ENCODE measurements at places on chromosomes 16 and 17.

DNA sequence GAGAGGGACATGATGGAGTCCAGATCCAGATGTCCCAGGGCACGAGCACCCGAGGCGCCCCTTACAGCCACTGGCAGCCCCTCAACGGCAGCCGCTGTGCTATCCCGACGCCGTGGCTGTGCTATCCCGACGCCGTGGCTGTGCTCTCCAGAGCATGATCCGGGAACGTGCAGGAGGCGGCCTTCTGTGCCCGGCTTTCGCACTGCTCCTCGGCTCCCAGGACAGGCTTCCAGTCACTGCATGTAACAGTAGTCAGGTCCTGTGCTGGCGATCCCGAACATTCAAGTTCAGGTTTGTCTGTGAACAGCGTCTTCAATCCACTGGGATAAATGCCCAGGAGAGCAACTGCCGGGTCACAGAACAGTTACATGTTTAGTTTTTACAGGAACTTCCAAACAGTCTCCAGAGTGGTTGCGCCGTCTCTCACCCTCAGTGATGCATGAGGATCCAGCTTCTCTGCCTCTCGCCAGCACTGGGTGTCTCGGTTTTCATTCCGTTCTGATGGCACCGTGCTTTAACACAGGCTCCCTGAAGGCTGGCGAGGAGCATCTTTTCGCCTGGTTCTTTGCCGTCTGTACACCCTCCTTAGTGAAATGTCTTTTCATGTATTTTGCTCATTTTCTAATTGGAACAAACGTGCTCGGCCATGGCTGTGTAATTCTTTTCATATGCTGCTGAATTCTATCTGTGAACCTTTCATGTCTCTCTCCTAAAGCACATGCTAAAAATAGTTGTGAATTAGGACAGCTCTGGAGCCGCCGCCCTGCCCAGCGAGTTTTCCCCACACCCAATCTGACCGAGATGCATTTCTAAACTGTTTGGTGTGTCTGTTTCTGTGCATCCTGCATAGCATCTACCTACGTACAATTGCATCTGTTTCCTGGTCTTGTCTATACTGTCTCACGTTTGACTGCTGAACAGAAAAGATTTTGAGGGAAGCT is 72.6 kb upstream of the METRNL start:
- DNase-seq: no peak

GRCh38 chr17:75475144-75475835 is 18.9 kb downstream of the TMEM94 start:
- DNase-seq: no peak

DNA sequence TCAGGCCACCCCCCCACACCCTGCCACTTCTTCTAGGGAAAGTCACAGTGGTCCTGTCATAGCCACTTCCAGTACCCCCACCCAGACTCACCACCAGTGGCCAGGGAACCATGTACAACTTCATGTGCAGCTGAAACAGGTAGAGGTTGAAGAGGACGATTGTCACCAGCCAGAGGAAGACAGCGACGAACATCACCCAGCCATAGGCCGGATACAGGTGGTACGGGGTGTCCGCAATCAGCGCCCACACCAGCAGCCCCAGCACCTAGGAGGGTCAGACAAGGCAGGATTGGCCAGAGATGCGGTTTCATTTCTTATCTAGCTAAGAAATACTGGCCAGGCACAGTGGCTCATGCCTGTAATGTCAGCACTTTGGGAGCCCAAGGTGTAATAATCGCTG is 16.7 kb downstream of the ARL2BP start:
- DNase-seq: no peak

DNA sequence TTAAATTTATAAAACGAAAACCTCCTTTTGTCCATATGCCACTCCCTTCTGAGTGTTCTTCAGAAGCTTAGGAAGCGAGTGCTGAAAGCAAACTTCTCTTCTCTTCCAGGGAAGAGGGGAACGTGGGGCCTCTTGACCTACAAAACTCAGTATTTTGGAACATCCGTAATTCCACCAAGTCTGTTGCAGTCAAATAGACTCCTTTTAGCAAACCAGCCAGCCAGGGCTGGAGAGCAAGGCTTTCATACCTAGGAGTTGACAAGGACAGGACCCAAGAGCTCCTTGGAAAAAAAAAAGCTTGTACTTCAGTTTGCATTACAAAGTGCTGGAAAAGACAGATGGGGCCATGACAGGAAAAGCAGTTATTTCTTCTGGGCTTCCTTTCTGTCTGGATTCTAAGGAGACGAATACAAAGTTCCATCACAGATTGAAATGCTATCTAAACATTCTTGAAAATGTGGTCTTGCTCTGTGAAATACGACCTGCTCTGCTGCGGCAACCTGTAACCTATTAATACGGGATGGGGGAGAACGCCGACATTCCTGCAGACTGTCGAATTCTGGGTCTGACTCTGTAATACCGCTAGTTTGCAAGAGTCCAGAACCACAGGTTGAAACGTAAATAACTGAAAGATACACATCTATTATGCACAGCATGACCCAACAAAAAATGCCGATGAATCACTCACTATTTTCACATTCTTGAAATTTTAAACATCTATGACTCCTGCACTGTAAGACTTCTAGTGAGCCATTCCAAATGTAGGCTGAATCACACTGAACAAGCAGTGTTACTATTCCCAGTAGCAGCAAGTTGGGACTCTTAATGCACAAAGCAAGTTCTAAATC is 20.6 kb downstream of the VPS53 start:
- DNase-seq: no peak

DNA sequence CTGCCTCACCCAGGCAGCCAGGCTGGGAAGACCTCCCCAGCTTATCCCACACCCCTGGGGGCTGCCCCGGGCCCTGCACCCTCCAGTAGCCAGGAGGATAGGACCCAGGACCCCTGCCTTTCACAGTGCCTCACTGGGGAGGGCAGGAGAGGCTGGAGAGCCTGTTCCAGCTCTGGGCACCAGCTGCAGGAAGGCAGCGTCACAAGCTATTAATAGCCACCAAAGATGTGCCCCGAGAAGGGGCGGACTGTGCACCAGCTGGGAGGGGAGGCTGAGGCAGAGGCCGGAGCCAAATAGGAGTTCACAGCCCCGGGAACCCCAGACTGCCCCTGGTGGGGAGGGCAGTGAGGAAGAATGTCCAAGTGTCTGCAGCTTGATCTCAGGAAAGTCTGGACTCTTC is 8.8 kb downstream of the SBK1 start:
- DNase-seq: no peak

DNA sequence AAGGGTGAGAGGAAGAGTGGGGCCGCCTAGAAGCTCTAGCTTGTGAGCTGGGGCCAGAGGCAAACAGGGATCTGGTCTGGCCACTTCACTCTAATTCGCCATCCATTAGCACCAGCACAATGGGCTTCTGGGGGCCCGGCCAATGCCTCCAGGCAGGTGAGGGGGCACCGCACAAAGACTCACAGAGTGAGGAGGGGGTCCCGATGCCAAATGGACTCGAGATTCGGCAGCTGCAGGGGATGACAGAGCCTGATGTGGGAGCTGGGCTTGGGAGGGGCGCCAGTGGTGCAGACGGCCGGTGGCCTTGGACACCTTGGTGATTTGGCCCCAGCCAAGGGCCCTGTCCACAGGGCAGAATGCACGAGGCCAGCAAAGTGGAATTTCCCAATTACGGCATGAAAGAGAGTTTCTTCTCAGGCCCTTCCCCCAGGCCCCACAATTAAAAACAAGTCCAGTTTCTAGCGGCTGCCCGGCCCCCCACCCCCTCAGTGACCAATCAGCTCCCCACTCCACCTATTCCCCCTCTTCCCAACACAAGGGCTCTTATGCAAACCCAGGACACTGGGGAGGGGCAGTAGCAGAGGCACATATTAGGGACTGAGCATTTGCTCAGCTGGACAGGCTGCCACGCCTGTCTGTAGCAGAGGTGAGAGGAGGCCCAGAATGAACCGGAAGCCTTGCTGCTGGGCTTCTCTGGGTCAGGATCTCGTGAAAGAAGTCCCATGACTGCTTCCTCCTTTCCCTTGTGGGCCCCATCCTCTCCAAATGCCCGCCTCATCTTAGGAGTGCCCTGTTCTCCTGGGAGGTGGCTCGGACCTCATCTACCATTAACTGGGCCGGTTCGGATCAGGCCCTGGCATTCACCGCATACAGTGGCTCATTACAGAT is 39.4 kb upstream of the MTSS2 start:
- no peak for DNase-seq

DNA sequence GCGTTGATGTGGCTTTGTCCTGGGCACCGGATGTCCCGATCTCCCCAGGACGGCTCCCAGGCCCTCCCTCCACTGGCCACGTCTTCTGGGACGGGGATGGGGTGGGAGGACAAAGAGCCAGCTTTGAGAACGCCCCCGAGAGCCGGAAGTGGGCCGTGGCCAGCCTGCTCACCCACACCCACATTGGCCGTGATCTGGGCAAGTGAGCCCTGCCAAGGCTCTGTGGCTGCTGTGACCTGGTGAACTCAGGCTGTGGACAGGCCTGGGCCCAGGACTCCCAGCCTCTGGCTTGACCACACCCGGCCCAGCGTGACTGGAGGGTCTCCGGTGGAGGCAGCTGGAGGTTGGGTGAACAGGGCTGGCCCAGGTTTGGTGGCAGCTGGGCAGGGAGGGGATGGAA is 3.3 kb downstream of the CDH15 start:
- no peak for DNase-seq

DNA sequence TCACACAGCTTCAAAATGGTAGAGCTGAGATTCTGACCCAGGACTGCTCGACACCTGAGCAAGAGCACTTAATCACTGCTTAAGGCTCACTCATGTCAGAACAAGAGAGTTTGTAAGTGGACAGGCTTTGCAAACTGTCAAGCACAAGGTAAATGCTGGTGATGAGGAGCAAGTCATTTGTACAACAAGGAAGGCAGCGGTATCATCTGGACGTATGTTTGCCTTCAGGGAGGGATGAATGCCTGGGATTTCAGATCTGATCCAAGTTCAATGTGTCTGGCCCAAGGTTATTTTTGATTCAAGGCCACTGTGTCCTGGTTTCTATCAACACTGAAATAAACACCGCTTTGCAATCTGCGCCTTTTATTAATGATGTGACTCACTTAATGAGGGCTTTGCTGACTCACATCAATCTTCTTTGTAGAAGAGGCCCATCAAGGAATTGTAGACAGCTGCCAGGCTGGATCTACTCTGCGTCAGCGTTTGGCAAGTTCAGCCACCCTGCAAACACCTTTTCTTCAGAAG is 174.4 kb upstream of the HS3ST3A1 start:
- no peak for DNase-seq

GRCh38 chr17:7856011-7856810 is 1.1 kb downstream of the NAA38 start:
- no peak for DNase-seq

DNA sequence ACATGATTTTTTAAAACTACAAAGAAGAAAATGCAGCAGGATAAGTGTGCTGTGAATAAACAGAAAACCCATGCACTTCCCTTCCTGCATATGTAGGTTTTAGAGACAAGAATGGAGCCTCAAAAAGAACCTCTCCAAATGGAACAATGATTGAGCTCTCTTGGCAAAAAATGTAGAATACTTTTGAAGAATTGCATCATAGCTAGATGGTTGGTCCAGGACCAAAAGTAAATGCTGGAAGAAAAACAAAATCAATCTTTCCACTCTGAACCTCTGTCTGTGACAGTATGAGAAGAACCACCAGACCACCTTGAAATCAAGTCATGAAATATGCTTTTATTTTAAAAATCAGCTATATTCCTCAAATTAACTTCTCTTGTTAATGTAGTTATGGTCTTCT is 17.5 kb downstream of the HELZ start:
- DNase-seq: no peak

- no peak for DNase-seq
Observed at GRCh38 chr17:49944273-49944870, 24.6 kb upstream of the DLX4 start.

DNA sequence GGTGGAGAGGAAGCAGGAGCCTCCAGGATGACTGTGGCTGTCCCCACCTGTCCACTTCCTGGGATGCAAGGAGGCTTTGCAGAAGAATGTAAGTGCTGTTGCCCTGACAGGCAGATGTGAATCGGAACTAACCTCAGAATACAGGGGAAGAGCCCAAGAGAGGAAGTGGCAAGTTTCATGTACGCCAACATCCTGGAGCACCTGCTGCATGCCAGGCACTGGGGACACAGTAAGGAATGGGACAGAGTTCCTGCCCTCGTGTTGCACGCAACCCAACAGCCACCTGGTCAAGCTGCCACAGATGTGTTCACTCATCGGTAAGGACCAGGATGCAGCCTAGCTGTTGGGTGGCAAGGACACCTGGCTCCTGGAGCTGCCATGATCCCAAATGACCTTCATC is 98.6 kb upstream of the RPL38 start:
- DNase-seq: no peak

- peak; percentile 26 for DNase-seq
Observed at GRCh38 chr16:18983565-18984434, at the start of gene TMC7. TMC7 (plus strand) TSS chr16:18983934; CDS start chr16:18984064, 130 bp downstream.

GRCh38 chr16:28167730-28168129 is 44.0 kb downstream of the XPO6 start:
- no peak for DNase-seq

GRCh38 chr17:40720899-40721298 is 17.3 kb upstream of the KRT24 start:
- no peak for DNase-seq

- DNase-seq: peak; percentile 44
Observed at GRCh38 chr16:85245307-85246172, 133.3 kb upstream of the CIBAR2 start.

DNA sequence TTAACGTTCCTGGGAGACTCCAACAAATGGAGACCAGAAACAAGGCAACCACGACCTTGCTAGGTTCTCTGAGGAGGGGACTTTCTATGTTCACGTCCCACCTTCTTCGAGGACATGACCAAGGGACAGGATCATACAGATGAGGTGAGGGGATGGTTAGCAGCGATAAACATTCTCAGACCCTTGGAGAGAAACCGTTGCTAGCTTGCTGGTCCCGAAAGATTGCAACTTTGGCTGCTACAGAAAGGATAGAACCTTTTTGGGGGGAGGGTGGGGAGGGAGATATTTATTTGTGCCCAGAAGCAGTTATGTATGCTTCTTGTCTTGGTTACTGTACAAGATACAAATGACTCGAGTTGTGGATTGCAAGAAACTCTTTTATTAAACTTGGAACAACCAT is 35.3 kb upstream of the KCNJ2 start:
- DNase-seq: no peak

GRCh38 chr17:35731917-35732805 is 722 bp downstream of the RASL10B start:
- no peak for DNase-seq

DNA sequence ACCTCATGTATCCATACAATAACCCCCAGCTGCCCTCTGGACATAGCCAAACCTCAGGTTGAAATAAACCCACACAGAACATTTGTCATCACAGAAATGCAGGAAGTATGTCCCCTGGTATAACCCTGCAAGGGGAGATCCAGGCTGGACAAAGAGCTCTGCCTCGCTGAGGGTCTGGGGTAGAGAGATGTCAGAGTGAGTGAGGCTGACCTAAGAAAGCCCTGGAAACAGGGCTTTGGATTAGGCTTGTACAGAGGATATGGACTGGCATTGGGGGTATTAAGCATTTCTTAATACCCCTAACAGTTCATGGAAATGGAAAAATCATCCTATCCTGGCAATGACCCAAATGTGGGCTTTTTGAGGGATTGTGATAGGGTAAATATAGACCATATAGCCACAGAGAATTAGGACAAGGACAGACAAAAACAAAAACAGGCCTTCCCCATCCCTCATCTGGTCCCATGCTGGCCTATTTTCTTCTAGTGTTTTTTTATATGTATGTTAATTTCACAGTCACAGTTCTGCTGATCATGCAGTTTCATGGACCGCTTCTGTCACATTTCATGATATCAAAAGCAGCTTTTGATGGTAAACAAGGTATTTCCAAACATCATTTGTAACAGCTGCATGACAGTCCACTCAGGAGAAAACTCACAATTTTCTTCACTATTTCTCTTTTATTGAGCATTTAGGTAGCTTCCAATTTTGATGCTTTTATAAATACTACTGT is 26.1 kb downstream of the PLXDC1 start:
- no peak for DNase-seq

Measured in HL-60 (cell line).